ENCODE measurements at places on chromosomes 2 and 18.

- no peak for DNase-seq
Observed at GRCh38 chr2:226211439-226211838, 588.2 kb downstream of the IRS1 start.

GRCh38 chr2:173033084-173033483 is 42.6 kb upstream of the MAP3K20 start:
- DNase-seq = no peak

DNA sequence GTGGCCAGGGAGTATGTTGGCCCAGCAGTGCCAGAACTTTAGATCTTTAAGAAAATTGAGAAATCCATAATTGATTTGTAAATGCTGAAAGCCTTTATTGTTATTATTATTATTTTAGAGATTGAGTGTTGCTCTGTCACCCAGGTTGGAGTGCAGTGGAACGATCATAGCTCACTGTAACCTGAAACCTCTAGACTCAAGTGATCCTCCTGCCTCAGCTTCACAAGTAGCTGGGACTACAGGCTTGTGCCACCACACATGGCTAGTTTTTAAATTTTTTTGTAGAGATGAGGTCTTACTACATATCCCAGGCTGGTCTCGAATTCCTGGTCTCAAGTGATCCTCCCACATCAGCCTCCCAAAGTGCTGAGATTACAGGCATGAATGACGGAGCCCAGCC is 143.2 kb upstream of the CCDC68 start:
- DNase-seq = no peak

GRCh38 chr18:45488645-45489044 is 126.6 kb upstream of the SLC14A2 start:
- no peak for DNase-seq

DNA sequence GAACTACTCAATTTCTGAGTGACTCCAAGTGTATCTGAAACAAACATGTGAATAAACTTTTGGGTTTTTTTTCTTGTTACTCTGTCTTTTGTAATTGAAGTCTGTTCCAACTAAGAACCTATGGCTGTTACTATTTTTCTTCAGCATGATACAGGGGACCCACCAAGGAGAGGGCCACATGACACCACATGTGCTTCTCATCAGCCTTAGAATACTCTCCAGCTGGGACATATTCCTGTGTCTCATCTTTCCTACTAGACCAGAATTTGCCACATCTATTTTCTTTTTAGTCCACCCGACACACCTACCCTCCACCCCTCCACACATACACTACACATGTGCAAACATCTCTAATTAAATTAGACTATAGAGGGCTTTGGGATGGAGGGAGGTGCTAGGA is 191.7 kb upstream of the NDUFV2 start:
- no peak for DNase-seq

GRCh38 chr2:138171244-138171643 is 207.0 kb downstream of the HNMT start:
- DNase-seq = no peak

GRCh38 chr18:39635192-39635591 is 2069.6 kb upstream of the CELF4 start:
- DNase-seq = no peak

GRCh38 chr2:44943031-44943692 is 1.7 kb downstream of the SIX3 start:
- no peak for DNase-seq

DNA sequence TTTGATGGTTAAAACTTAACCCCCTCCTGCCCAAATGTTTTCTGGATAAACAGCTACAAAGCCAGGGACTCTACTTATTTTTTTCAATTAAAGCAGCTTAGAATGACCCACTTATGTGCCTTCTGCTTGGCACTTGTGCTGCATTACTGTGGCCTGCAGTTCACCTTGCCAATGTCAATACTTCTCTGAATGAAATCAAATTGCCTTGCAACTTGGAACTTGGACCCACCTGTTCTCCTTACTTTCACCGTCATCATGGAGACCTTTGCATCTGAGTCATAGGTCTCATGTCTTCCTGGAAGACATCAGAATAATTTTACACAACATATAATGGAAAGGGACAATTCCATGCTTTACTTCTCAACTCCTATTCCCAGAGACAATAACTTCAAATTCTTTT is 92.1 kb upstream of the FHL2 start:
- no peak for DNase-seq

DNA sequence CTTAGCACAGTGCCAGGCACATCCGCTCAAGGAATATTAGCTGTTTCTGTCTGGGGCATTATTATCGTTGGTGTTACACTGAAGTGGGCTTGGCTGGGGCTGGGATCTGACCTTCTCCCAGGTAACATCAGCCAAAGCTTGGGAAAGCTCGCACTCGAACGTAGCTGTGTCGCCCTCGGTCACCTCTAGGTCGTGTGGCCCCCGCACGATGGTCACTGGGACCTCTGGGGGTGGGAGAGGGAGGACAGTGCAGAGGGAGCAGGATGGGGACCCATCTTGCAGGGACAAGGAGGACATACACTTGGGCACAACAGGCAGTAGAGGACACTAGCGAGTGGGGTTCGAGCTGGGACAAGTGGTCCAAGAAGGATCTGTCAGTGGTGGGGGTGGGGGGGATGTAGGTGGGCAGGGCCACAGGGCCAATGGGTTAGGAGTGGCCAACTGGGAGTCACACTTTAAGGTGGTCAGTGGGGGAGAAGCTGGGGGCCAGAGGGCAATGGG is 9.7 kb downstream of the TMEM198 start:
- no peak for DNase-seq

DNA sequence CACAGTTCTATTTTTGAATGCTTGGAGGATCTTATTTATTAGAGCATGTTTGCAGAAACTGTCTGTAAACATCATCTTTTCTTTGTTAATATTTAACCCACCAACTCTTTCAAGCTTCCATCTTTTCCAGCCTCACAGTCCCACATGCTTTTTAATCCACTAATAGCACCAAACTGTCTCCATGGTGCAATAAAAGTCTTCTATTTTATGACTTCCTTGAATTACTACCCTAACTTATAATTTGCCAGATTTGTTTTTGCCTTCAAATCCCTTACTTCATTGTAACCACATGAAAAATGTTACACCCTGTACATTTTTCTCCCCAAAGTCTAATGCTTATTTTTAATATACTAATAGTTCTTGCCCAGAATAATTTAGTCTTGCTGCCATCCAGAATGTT is 792.6 kb downstream of the PLCL1 start:
- DNase-seq = no peak

- no peak for DNase-seq
Observed at GRCh38 chr2:78979380-78980151, 45.9 kb upstream of the REG3G start.

DNA sequence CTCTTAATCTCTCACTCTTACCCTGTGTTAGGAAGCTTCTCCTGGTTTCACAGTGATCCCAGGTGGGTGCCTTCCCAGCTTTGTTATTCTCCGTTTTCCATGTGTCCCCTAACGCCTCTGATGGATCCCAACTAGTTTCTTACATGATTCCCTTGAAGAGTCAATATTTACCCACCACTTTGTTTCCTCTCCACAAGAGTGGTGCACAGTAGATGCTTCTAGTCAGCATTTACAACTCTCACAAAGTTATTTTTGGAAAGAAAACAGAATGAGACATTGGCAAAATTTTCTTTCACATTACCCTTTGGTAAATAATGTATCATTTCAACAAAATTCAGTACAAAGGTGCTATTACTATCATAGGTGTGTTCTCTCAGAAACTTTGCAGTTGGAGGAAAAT is 1611.1 kb upstream of the ZEB2 start:
- DNase-seq = no peak

- no peak for DNase-seq
Observed at GRCh38 chr2:240997141-240997855, 1.1 kb upstream of the SNED1 start.

DNA sequence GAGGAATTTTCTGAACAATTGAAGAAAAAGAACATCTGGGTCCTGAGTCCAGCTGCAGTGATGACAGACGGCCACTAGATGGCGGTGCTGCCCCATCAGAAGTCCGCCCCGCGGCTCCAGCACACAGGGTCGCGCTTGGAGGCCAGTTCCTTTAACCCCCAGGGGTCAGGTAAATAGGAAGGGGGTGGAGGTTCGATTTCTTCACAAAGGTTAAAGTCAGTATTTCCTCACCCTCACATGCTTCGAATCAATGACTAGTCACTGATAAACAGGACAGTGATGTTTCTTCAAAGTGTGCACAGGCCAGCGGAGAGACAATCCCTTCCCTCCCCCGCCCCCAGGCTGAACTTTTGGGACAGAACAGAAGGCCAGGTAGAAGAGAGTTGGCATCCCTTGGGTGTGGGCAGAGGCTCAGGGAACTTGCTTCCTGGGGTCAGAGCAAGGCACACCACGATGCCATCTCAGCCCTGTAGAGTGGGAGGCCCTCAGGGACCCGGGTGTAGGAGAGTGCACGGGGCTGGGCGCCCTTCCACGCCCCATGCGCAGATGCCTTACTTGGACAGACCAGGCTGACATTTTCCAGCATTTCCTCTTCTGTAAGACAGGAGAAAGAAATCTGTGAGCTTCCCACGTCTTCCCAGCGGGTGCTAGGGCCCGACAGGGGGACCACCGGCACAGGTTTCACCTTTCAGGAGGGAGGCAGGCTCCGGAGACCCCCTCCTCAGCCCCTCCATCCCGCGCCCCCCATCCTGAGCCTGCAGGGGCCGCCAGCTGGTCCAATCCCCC is 722 bp downstream of the APOB start:
- DNase-seq = peak; percentile 4

DNA sequence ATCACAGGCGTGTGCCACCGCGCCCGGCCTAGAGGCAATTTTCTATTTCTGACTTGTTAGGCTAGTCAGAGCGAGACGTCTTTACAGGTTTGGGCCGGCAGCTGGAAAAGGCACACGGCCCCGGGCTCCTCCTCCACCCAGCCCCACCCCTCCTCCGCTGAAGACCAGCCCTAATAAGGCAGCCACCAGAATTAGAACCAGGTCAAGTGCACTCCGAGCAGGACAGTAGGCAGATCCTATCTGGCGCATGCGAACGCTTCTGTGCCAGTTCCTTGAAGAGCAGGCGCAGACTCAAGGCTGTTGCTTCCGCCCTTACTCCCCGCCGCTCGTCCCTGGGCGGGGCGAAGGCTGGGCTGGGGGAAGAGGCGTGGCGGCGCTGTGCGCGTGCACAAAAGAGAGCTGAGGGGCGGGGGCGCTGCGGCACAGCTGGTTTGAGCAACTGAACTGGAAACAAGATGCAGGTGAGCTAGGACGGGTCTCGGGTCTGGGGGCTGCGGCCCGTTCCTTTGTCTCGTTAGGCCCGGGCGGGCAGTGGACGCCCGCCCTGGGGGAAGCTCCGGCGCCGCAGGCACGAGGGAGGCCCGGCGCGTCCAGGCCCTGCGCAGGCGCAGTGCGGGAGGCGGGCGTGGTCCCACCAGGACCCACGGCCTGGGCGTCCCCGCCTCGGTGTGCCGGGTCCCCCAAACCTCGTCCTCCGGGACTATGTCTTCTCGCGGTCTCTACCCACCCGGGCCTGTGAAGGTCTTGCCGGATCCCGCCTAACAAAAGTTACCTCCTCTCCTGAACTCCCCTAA is at the start of gene PDCL3:
PDCL3 (plus strand) TSS at position 381 of the 794 bp plus-strand sequence; CDS start at position 456, 75 bp downstream.
- DNase-seq = peak; percentile 86

- DNase-seq = no peak
Observed at GRCh38 chr18:55268628-55269275, 309.5 kb upstream of the CCDC68 start.

DNA sequence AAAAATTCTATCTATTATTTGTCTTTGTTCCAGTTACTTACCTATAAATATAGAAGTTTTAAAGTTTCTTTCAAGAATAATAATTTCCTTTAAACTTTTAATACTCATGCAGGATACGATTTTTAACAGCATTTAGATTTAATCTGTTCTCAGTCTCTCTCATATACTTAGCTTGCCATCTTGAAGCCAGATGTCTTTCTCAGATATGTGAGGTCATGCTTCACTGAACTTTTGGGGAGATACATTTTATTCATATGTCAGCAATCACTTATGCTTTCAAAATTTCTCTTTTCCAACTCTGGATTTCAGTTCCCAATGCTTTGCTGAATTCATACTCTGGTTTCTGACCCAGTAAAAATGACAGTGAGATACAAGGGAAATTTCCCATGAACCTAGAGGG is 66.5 kb upstream of the CCDC178 start:
- DNase-seq = no peak

DNA sequence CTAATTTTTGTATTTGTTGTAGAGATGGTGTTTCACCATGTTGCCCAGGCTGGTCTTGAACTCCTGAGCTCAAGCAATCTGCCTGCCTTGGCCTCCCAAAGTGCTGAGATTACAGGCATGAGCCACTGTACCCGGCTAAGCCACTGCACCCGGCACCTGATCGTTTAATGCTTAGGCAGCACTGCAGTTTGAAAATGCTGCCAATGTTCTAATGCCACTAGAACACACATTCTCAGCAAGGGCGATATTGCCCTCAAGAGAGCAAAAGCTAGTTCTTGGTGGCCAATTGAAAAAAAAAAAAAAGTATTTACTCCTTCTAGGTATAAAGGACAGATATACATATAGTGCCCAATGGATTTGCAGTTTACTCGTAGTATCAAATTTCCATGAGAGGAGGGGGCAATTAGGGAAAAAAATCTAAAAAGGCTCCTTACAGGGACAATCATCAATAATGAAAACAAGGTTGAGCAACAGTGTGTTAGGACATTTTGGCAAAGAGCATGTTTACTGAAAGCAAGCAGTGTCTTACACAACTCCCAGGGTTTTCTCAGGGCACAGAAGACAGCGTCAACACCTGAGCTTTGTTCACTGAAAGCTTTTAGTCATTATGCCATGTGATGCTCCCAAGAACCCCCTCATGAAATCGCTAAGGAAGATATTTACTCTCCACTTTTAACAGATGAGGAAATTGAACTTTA is 199.9 kb upstream of the PKDCC start:
- DNase-seq = no peak

GRCh38 chr2:106104332-106105062 is 89.6 kb downstream of the UXS1 start:
- DNase-seq = no peak

GRCh38 chr2:168171059-168171762 is 76.2 kb downstream of the STK39 start:
- no peak for DNase-seq

- DNase-seq = no peak
Observed at GRCh38 chr2:68789603-68790002, 55.0 kb downstream of the ARHGAP25 start.

DNA sequence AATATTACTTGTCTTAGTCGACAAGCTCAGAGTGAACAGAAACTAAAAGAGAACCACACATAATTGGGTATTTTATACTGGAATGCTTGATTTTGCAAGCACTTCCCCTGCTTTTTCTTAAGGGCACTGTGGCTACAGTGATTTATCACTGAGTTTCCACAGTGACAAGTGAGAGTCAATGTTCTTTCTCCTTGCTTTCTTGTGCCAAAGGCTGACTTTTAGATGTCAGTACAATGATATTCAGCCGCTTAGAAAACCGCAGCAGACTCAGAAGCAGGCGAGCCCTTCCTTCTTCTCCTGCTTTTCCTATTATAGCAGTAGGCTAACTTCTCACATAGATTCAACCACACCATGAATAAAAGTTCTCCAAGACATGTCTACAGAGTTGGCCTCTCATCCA is 1603.6 kb upstream of the NXPH2 start:
- no peak for DNase-seq

Measured in stimulated activated CD8-positive, alpha-beta memory T cell treated with anti-CD3 and anti-CD28 coated beads, Interleukin-4, amount 100 ng/mL, for 1 hour (primary cell).